NCI-H524 treated with DMSO at 0.1 percent for 48 hours (cell line): ENCODE measurements at places on chromosomes 13 and 19.

GRCh38 chr13:113632706-113633484 lies 25.1 kb downstream of the ATP4B start:
- DNase-seq = no peak

- no peak for DNase-seq
Observed at GRCh38 chr13:75635101-75635827, 866 bp upstream of the LMO7 start.

DNA sequence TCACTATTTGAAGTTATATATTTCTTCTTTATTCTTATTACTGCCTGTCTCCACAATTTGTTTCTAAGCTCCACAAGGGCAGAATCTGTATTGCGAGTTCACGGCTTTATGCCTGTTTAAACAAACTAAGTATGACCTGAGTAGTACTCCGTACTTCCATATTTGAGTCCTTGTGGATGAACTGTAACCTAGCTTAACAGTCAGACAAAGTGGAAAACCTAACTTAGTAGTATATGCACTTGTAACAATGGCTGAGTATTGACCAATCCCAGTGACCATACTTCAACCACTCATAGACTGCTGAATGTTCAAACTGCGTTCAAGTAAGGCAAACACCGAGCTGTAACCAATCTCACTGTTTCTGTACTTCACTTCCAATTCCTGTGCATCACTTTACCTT lies 292.7 kb downstream of the PCDH9 start:
- DNase-seq = no peak

DNA sequence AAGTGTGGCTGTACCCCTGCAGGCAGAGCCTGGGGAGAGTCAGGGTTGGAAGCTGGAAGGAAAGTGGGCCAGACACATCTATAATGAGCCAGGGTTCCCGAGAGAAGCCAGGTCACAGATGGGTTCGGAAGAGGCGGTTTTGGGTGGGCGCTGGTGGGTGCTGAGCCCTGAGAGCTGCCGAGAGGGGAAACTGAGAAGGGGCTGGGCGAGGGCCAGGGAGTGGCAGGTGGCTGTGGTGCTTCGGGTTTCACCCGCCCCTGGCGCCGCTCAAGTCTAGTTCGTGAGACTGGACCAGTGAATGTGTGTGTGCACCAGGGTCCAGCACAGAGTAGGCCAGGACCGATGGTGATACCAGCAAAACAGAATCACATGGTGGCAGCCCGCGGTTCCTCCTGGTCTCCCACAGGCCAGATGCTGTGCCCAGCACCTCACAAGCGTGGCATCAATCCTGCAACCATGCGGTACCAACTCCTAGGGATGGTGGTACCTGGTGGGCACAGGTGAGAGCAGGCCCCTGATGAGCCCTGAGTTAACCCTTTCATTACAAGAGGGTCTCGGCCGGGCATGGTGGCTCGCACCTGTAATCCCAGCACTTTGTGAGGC lies 1.8 kb upstream of the LRRC4B start:
- DNase-seq = no peak

- DNase-seq = no peak
Observed at GRCh38 chr19:45667620-45668341, at the start of gene GIPR. GIPR (plus strand) TSS chr19:45668221; CDS start chr19:45669521, 1,300 bp downstream.

GRCh38 chr19:5337708-5338655 lies 2.6 kb downstream of the PTPRS start:
- DNase-seq = no peak

DNA sequence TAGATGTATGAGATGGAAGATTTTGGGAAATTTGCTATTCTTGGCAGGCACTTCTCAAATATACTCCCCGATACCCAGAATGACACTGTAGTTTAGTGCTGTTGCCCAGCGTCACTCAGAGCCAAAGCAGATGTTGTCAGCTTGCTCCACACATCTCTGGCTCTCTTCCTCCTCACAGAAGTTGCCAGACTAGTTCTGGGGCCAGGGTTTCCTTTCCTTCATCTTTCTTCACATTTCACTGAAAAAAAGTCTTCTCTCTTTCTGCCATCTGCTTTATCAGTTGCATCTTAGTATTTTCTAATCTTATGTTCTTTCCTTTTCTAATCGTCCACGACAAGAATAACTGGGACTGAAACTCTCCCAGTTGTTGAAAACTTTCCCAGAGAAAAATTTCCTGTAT lies 251.4 kb downstream of the RGCC start:
- no peak for DNase-seq

- no peak for DNase-seq
Observed at GRCh38 chr19:40231544-40232424, 5.3 kb upstream of the CCNP start.

- peak; percentile 55 for DNase-seq
Observed at GRCh38 chr13:102591988-102592781, 4.6 kb upstream of the TPP2 start.
